A549 treated with AZD2906 at 1 μM for 4 hours (cell line): ENCODE measurements at places on chromosomes 6 and 20. TPM values are rescaled to one million over a fixed set of nuclear protein-coding genes. Genes with fewer than 3 reads are reported as not detected.

BPI gene
- total RNA-seq = not detected in 5 replicates

HLA-DRA gene
- total RNA-seq = not detected in 5 replicates

ZMYND8 gene
- 14.6 to 16.5 TPM (median 15.4 TPM) in 5 replicates for total RNA-seq

TM9SF4 gene
- 33.6 to 38.1 TPM (median 35.6 TPM) in 5 replicates for total RNA-seq

PACRG gene
- total RNA-seq = 0.06 to 0.18 TPM in 2 of 5 replicates, not detected in the others

SAMD5 gene
- 0.37 to 0.55 TPM (median 0.49 TPM) in 5 replicates for total RNA-seq

ADGRF5 gene
- total RNA-seq = 0.01 to 0.10 TPM in 2 of 5 replicates, not detected in the others

MATN4 gene
- 0.10 to 0.22 TPM (median 0.12 TPM) in 4 of 5 replicates, not detected in the other for total RNA-seq

GSTA3 gene
- not detected in 5 replicates for total RNA-seq

ANGPT4 gene
- total RNA-seq = 0.02 to 0.04 TPM (median 0.03 TPM) in 4 of 5 replicates, not detected in the other

FAM50B gene
- 4.0 to 7.1 TPM (median 6.1 TPM) in 5 replicates for total RNA-seq

BCAS1 gene
- 0.37 to 0.66 TPM (median 0.49 TPM) in 5 replicates for total RNA-seq

ACTL10 gene
- not detected in 5 replicates for total RNA-seq

LPA gene
- 0.06 to 0.15 TPM (median 0.07 TPM) in 5 replicates for total RNA-seq
